ENCODE measurements at places on chromosomes 1 and 21.

DNA sequence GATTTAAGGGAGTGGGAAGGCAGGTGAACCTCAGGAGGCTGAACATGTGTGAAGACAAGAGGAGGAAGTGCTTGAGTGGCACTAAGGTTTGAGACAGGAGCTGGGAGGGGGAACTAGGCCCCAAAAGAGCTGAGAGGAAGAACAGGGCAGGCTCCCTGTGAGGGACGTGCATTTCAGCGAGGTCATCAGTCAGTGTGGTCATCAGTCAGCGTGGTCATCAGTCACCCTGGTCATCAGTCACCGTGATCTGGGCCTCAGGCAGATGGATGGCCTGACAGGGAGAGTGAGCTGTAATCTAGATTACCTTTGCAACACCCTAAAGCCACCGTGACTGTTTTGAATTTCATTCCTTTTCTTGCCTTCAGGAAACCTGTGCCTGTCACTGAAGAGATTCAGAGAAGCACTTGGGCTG lies 29.1 kb downstream of the VTCN1 start:
- no peak for DNase-seq

DNA sequence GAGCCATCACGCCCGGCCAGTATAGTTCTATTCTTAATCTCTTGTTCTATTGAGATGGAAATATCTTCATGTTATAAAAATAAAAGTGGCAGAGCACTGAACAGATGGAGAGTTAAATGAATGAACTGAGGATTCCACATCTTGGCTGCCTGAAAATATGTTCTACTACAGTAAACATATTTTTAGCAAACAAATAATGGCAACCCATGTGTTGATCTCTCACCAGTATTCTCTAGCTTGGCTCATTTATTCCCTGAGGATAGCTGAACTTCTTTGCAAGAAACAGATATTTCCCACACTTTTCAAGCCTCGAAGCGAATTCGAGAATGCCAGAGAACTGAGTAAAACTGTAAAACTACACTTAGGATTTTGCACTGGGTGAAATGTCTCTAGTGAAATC lies 58.9 kb downstream of the DIRAS3 start:
- DNase-seq = no peak

- peak; percentile 82 for DNase-seq
Measured at GRCh38 chr1:8059161-8059622, 33.1 kb upstream of the ERRFI1 start.

GRCh38 chr1:25675729-25676476 lies 59.3 kb downstream of the MAN1C1 start:
- DNase-seq = no peak

DNA sequence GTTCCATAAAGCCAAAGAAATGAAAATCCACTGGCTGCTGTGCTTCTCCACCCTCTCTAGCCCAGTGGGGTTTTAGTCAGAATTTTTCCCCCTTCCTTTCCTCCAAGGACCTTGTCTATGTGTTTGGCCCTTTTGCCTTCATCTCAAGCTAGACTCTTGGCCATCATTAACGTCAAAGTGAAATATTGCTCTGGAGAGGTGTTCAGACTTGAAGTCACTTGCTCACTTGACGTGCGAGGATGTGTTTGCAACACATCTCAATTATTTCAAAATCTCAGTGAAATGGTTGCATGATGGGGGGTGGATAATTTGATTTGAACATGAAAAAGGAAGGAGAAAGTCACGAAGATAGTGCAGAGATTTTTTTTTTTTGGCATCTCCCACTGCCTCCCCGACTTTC lies 13.6 kb downstream of the EVA1C start:
- DNase-seq = no peak

DNA sequence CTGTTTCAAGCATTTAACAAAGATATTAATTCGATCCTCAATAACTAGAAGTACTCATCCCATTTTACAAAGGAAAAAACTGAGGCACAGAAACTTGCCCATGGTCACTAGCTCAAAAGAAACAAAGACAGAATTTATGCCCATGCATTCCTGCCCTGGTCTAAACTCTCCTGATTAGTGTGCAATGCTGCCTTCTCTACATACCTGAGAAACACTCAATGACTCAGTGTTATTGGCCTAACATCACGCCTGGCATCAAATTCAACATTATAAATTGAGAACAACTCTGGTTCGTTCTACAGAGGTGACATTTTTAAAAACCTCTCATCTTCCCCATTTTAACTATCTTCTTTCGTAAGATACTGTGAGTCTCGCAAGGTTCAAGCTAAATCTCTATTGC lies 5.2 kb downstream of the APP start:
- DNase-seq = no peak

DNA sequence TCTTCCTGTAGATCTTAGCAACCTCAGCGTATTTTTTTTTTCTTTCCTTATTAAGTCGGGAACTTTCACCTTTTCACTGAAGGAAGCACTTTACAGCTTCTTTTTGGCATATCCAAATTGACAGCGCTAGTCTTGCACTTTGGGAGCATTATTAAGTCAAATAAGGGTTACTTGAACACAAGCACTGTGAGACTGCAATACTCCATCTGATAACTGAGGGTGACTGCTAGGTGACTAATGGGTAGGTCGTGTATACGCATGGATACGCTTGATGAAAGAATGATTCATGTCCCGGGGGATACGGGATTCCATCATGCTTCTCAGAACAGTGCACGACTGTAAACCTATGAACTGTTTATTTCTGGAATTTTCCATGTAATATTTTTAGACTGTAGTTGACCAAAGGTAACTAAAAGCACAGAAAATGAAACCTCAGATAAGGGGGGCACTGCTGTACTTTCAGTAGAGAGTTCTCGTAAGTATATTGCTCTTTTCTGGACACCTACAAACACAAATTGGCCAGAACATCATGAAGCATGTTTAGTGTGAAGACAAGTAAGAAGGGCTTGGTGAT lies 364.7 kb downstream of the SMYD3 start:
- peak; percentile 94 for DNase-seq

DNA sequence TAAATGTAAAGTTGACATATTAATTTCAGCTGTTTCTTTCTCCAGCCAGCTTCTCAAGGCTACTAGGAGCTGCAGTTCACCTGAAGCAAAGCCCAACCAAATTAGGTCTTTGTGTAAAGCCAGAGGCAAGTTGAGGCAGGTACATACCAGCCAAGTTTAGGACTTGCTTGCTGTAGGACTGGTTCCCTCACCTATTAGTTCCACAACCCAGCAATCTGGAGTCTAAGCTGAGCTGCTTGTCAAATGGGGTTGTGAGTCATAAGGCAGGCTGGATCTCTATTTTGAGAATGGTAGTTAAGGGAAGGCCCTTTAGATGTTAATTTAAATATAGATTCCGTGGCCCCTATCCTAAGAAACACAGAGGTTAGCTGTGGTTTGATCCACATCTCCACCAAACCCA lies 7.6 kb upstream of the FLG2 start:
- DNase-seq = no peak

DNA sequence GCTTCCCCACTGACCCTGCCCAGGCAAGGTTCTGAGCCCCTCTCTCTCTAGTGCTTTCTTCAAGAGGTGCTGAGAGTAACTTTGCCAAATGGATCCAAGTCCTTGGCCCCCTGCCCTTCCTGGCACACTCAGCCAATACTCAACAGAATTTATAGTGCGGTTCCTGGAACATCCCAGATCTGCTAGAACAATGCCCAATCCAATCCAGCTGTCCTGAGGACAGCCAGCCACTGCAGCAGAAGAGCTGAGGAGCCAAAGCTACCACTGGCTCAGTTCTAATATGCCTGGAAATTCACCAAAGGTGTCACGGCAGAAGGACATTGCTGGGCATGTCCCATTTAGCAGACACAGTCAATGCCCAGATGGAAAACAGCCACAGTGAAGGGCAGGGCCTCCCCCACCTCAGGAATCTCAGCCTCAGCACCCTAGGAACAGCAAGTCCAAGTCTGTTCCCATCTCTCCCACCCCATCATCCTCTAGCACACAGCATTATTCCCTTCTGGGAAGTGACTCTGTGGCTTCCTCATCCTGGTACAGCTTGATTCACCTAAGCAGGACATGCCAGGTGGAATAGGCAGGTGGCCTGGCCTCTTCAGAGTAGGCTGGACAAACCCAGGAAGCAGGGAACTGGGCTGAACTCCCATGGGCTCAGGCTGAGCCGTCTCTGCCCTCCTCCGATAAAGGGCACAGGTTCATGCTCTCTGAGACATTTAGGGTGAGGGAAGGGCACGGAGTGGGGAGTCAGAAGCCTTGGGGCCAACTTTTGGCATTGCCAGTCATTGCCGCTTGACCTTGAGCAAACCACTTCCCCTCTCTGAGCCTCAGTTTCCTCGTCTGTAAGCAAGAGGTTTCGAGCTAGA lies 24.6 kb downstream of the PMVK start:
- no peak for DNase-seq

DNA sequence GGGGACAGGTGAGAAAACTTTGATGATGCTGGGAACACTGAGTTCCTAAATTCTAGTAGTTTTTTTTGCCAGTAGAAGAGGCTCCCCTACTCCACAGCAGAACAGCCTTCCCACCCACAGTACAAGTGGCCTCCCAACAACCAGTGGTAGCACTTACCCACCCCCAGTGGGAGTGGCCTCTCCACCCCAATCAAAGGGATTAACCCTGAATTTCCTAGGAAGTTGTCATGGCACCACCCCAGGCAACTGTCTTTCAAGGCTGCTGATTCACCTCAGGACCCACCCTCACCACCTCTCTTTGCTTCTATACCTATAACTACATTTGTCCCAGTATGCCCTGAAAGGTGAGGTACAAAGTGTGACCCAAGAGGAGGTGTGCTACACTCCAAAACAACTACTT lies 81.4 kb upstream of the PRDX6 start:
- DNase-seq = no peak

DNA sequence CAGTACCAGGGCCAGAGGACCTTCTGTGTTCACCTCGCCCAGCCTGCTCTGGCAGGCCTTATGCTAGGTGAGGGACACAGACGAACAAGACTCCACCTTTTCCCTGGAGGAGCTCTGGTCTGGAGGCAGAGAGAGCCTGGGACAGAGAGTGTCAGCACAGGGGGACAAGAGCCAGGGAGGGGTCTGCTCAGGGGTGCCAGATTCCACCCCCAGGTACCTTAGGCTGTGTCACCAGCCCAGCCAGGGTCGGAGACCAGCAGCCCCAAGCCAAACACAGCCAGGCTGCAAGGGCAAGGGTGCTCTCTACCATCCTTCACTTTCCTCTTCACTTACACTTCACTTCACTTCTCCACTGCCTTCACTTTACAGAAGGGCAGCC lies 4.3 kb upstream of the LRP8 start:
- no peak for DNase-seq

GRCh38 chr1:207941665-207942064 lies 30.7 kb upstream of the CD34 start:
- no peak for DNase-seq

GRCh38 chr1:20739225-20739624 lies 6.7 kb upstream of the SH2D5 start:
- peak; percentile 60 for DNase-seq

DNA sequence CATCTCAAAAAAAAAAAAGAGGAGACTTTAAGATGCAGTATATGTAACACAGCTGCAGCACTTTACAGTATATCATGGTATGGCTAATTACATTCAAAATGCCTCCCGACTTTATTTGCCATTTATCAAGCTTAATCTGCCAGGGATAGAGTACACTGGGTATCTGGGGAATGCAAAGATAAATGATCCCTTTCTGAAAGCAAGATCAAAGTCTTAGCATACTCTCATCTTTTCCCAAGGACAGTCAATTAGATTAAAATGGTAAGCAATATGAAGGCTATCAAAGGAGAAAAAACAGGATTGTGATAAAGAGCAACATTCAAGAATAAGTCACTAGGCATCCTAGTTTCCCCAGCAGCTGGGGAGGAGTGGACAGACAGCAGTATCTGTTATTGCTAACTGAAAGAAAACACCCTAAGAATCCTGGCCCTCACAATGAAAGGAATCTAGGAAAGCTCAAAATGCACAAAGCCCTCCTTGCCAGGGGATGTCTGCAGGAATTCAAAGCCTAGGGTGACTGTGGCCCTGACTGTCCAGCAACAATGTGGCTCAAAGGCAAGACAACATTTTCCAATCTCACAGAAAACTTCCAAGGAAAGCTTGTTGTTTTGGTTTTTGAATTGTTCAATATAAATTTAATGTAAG lies 56.7 kb upstream of the RAP1GAP start:
- no peak for DNase-seq

DNA sequence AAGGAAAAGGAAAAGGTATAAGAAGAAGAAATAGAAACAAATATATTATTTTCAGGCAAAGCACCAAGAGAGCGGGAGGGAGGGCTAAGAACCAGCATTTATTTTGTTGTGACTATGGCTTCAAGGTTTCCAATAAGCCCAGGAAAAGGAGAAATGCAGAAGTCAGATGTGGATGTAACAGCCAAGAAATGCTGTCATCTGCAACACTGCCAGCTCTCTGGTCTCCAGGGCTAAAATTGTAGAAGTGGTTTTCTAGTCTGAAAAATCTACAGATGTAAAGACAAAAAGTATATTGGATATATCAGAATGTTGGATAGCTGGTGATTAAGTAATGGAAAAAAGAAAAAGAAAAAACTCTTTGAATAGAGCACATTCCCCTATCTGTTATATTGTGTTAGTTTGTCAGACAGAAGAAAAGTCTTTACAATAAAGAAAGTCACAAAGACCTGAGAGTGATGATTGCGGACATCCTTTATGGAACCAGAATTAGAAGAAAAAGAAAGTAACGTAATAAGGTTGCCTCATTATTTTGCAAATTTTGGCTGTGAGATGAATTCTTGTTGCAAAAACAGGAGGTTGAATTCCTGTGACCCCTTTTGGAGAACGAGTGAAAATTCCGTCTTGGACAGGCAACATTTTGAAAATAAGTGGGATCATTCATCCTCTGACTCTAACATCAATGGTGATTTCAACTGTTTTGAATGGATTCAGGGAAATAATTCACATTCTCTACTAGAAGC lies 938.1 kb downstream of the TTLL7 start:
- DNase-seq = no peak

DNA sequence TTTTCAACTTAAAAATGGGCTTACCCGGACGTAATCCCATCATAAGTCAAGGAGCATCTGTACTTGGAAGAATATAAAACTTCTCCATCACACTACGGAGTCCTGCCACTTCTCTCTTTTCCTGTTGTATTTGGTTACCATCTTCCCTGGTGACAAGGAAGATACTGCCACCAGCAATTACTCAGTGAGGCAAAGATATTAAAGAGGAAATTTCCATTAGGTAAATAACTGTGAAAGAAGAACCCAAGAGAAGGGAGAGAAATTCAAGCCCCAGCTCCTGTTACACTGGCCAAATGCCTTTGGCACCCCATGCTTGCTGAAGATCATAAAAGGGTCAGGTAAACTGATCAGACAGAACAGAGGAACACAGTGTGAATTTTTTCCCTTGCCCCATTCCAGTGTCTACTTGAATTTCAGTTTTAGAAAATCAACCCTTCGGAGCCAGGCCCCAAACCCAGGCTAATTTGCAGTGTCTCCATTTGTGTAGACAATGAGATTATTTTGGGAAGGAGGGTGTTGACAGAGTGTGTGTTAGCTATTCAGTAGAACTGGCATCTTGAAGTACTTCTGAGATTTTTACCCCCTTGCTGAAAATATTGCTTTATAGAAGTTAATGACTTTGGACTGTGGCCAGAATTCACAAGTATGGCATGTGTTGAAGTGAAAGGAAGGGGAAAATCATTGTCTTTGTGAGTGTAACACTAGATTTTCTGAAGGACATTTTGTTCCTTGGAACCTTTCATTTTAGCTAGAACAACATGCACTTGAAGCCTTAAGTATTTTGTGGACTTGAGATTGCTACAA lies 167.1 kb downstream of the DHRS3 start:
- DNase-seq = no peak

- no peak for DNase-seq
Measured at GRCh38 chr1:116382857-116383483, 9.9 kb downstream of the ATP1A1 start.

All from fibroblast of upper back skin (primary cell).